ENCODE measurements at places on chromosomes 4 and X.

DNA sequence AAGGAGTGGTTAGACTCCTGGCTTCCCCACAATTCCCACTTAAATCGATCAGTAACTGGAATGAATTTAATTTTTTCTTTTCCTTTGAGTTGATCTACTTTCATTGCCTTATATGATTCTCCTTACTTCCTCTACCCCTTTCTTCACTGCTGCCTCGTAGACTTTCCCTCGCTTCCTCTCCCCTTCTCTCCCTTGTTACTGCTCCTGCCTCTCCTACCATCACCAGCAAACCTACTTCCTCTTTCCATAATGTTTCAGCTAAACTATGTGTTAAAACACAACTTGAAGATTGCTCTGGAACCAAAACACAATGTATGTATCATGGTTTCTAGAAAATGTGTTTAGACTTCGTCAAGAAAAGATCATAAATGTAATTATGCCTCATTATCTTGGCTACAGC is 132.0 kb upstream of the TET2 start:
- no peak for DNase-seq

DNA sequence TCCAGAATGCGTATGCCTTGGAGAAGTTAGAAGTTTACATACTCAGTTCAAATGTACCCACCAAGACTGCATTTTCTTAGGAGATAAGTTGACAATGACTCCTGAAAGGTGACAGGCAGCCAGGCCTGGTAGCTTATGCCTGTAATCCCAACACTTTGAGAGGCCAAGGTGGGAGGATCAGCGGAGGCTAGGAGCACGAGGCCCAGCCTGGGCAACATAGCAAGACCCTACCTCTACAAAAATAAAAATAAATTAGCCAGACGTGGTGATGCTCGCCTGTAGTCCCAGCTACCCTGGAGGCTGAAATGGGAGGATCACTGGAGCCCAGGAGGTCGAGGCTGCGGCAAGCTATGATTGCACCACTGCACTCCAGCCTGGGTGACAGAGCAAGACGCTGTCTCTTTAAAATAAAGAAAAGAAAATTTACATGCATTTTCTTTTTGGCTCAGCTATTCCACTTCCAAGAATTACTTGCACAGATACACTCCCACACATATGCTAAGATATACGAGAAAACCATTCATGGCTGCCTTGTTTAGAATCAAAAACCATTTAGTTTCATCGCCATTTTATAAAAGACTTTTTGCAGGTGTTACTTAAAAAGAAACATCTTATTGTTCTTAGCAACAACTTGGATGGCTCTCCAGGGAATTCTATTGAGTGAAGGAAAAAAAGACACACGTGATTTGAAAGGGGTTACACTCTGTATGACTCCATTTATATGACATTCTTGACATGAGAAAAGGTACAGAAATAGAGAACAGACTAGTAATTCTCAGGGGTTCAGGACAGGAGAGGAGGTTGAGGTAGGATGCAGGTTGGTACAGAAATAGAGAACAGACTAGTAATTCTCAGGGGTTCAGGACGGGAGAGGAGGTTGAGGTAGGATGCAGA is 66.3 kb downstream of the DHRSX start:
- no peak for DNase-seq

DNA sequence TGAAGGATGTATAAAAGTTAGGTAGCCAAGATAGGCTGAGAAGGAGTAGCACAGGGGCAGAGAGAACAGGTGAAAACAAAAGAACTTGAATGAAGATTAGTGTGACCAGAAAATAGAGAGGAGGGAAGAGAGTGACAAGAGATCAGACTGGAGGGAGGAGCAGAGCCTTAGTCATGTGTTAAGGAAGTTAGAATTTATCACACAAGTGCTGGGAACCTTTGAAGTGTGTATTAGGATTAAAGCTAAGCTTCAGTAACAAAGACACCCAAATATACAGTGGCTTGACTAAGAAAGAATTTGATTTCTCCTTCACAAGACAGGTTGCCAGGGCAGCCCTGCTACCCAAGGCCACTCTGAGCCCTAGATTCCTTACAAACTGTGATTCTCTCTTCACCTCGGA is 10.7 kb upstream of the CCDC149 start:
- no peak for DNase-seq

DNA sequence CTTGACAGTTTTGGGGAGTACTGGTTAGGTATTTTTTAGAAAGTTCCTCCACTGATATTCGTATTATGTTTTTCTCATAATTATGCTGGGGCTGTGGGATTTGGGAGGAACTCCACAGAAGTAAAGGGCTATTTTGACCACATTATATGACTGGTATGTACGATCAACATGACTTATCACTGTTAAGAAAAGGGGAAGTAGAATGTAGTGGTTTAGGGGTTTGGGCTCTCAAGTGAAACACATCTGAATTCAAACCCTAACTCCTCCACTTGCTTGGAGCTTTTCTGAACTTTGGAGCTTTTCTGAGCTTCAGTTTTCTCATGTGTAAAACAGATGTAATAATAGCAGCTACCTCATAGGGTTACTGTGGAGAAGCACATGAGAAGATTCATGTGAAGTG is 96.4 kb upstream of the C1GALT1C1 start:
- DNase-seq, result no peak

DNA sequence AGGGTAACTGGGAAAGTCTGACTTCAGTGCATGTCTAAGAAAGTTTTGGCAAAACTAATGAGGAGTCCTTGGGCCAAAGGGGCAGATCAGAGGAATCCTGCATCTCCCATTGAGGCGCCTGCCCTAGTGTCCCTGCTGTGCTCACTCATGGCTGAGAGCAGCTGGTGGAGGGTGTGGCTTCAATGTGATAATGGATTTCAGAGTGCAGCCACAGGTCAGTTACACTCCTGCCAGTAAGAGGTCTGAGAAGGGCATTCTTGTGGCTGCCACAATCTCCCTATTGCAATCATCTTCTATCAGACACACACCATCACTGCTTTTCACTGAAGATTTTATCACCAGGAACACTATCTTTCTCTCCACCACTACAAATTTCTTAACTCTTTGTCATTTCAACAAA is 457.1 kb downstream of the MID1IP1 start:
- peak; percentile 19 for DNase-seq

DNA sequence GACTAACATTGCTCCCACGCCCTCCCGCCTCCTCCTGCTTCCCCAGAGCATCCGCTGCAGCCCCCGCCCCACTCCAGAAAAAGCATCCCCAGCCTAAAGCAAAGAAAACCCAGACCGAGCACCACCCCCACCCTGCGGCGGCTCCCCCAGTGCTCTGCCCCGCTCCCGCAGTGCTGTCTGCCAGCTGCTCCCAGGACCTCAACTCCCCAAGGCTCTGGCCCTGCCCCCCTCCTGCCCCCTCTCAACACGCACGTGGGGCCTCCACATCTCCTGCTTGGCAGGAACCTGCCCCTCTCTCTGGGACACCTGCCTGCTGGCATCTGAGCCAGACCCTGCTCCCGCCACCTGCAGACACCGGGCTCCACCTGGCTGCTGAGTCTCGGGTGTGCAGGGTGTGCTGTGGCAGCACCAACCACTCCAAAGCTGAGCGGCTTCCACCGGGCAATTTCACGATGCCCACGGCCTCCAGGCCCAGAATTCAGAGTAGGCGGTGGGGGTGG is 79.4 kb downstream of the FAM53A start:
- peak; percentile 88 for DNase-seq

DNA sequence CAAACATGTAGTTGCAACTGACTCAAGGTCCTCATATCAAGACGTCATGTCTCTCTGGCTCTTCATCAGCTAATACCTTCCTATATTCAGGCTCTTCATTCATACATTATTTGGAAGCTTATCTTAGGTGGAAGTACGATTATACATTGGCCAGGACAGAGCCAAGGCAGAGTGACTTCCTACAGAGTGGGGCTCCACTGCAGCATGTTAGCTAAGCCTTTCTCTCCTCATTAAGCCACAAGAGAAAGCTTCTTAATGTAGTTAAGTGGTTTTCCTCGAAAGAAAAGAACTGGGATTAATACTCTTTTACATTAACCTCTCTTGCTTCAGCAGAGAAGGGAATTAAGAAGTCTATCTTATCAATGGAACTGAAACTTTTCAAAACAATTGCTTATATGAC is 15.0 kb downstream of the C4orf33 start:
- no peak for DNase-seq

DNA sequence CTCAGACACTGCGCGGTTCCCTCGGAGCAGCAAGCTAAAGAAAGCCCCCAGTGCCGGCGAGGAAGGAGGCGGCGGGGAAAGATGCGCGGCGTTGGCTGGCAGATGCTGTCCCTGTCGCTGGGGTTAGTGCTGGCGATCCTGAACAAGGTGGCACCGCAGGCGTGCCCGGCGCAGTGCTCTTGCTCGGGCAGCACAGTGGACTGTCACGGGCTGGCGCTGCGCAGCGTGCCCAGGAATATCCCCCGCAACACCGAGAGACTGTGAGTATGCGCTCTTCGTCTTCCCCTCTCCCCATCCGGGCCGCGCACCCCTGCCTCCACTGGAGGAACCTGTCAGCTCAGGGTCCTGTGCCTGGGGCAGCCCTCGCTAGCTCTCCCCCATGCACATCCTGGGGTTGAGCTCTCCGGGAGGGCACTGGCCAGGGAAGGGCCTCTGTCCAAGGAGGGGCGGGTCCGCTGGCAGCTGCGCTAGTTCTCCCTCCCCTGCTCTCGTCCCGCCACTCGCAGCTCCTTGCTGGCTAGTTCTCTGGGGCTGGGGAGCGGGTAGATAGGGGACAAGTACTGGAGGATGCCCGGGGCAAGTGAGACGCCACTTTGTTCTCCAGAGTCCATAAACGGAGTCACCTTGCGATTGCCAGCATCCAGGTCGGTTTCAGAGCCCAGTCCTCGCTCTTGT is 2.2 kb downstream of the SLIT2 start:
- peak; percentile 69 for DNase-seq

- no peak for DNase-seq
These were observed 127.8 kb upstream of the TBL1X start for GRCh38 chrX:9337046-9337445.
